ENCODE measurements at places on chromosomes 4 and X. TPM values are rescaled to one million over a fixed set of nuclear protein-coding genes. Genes with fewer than 3 reads are reported as not detected.

DNAAF6 gene
- not detected for total RNA-seq

GATA1 gene
- total RNA-seq, result not detected

DNA sequence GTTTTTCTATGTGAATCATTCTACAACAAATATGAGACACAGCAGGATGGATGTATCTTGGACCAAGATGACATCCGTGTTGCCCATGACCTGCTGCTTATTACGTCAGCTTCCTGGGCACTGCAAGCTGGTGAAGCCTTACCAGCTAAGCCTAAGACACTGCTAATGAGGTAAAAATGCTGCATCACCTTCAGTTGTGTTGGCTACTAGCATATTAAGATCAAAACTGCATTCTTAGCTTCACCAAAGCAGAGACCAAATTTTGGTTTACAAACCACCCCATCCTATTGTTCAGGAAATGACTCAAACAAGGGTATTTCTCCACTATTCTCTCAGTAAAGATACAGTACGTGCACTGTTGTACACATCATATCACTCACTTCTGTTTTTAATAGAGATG is 50.3 kb downstream of the MAML3 start:
- no peak overlapping the region for H3K4me3 ChIP-seq
- DNase-seq, result no peak

- no peak overlapping the region for H3K27ac ChIP-seq
- no peaks in the 10 kb centered on the region for H3K4me1 ChIP-seq
- H3K27me3 ChIP-seq, result no peaks in the 10 kb centered on the region
- no peaks in the 10 kb centered on the region for H3K36me3 ChIP-seq
These were observed 8.5 kb upstream of the SETD7 start for GRCh38 chr4:139564502-139564901.

DNA sequence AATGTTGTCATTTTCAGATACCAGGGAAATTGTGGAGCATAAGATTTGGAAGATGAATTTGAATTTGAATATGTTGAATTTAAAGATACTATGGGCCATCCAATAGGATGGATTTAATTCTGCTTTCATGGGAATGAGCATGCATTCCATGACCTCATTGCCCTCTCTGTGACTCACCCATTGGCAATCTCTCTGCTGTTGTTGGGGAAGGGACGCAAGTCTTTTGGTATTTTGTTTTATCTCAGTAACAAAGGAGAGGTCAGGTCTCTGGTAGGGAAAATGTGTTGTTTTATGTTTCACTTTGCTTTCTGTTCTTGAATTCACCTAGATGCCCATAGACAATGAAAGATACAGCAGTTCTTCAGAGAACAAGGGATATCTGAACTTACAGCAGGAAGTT is 42.1 kb upstream of the MAGEA4 start:
- H3K27me3 ChIP-seq, result no peaks in the 10 kb centered on the region
- no peak overlapping the region for H3K4me3 ChIP-seq
- H3K36me3 ChIP-seq, result no peaks in the 10 kb centered on the region

GRCh38 chr4:19579608-19580007 is 672.1 kb upstream of the SLIT2 start:
- H3K4me3 ChIP-seq, result no peak overlapping the region
- H3K27ac ChIP-seq, result no peak overlapping the region
- H3K4me1 ChIP-seq, result no peaks in the 10 kb centered on the region
- DNase-seq, result no peak
- H3K36me3 ChIP-seq, result no peaks in the 10 kb centered on the region
- H3K27me3 ChIP-seq, result no peaks in the 10 kb centered on the region

DNA sequence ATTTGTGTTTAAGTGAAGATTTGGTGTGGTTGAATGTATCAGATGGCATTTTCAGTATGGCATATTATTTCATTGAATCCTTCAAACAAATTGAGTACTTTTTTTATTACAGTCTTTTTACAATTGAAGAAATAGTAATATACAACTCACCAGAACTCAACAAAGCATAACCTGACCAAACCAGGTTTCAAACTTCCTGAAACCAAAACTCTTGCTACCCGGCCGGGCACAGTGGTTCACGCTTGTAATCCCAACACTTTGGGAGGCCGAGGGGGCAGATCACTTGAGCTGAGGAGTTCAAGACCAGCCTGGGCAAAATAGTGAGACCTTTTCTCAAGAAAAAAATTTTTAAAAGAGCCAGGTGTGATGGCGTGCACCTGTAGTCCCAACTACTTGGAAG is 94.2 kb downstream of the UBE2K start:
- no peaks in the 10 kb centered on the region for H3K4me1 ChIP-seq
- no peaks in the 10 kb centered on the region for H3K27me3 ChIP-seq
- no peaks in the 10 kb centered on the region for H3K36me3 ChIP-seq
- no peak overlapping the region for H3K27ac ChIP-seq

GRCh38 chrX:21606002-21606401 is 52.1 kb downstream of the KLHL34 start:
- no peaks in the 10 kb centered on the region for H3K36me3 ChIP-seq
- H3K27ac ChIP-seq, result no peak overlapping the region
- no peak overlapping the region for H3K4me3 ChIP-seq
- no peak for DNase-seq
- no peaks in the 10 kb centered on the region for H3K4me1 ChIP-seq
- H3K27me3 ChIP-seq, result no peaks in the 10 kb centered on the region

- H3K27me3 ChIP-seq, result no peaks in the 10 kb centered on the region
- DNase-seq, result no peak
- H3K4me3 ChIP-seq, result no peak overlapping the region
- no peaks in the 10 kb centered on the region for H3K36me3 ChIP-seq
These were observed 415.1 kb upstream of the MAD2L1 start for GRCh38 chr4:120481756-120482155.

DNA sequence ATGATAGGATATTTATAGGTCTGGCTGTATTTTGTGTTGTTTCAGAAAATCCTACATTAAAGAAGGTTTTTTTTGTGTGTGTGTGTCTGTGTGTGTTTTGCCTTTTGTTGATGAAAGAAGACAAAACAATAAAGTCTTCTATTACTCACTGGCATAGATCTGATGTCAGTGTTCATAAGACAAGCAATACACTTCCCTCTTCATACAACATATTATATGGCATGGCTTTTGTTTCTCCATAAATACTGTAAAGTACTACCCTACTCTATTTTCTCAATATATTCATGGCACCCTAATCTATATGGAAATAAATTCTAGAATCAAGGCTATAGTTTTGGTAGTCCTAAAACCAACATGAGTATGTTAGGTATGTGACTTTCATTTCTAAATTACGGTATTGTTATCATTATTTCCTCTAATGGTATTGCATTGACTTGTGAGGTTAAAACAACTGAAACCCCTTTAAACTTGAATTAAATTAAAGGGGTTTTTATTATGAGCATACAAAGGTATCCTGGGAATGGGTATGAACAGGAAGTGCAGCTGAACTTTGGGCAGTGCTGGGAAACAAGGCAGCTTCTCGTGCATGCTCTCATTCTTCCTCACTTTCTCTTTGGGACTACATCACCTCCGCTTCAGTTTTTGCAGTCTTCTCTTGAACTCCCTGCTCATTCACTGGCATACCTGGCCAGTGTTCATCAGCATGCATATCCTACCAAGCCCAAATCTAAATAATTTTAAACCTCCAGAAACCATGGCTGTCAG is 70.5 kb upstream of the PRSS48 start:
- no peaks in the 10 kb centered on the region for H3K36me3 ChIP-seq
- H3K27me3 ChIP-seq, result no peaks in the 10 kb centered on the region
- no peak overlapping the region for H3K27ac ChIP-seq
- no peak overlapping the region for H3K4me3 ChIP-seq
- no peaks in the 10 kb centered on the region for H3K4me1 ChIP-seq

- no peaks in the 10 kb centered on the region for H3K4me1 ChIP-seq
- H3K27ac ChIP-seq, result no peak overlapping the region
- no peaks in the 10 kb centered on the region for H3K27me3 ChIP-seq
- no peak overlapping the region for H3K4me3 ChIP-seq
These were observed 98.5 kb upstream of the MAGEB16 start for GRCh38 chrX:35699642-35700041.

- peak within 1 kb of the TSS; percentile 94 for H3K4me3 ChIP-seq
- H3K36me3 ChIP-seq, result no peaks in the 10 kb centered on the region
- no peaks in the 10 kb centered on the region for H3K27me3 ChIP-seq
- H3K27ac ChIP-seq, result peak within 1 kb of the TSS; percentile 80
- DNase-seq, result peak; percentile 69
- no peaks in the 10 kb centered on the region for H3K4me1 ChIP-seq
These were observed at the start of gene TBC1D1 for GRCh38 chr4:37890801-37891259. Gene TBC1D1, plus strand, starts transcription at chr4:37891084. Its CDS starts 11,012 bp downstream, at chr4:37902096.

DNA sequence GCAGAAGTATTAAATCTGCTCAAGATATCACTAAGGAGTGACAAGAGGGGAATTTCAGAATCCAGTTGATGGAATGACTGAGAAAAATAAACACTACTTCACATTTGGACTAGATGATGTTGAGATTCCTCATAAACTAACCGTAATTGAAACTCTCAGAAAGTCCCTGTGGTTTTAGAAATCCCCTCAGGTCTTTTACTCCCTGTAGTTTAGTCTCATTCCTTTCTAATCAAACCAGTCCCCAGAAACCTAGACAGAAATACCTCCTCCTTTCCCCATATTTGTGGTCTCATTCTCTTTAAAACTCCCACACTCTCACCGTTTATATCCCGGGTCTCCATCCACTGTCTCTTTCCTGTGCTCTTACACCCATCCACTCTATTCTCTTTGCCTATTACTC is 15.0 kb upstream of the TLR1 start:
- H3K36me3 ChIP-seq, result no peaks in the 10 kb centered on the region
- no peak overlapping the region for H3K4me3 ChIP-seq
- H3K27me3 ChIP-seq, result no peaks in the 10 kb centered on the region
- no peak for DNase-seq
- H3K4me1 ChIP-seq, result no peaks in the 10 kb centered on the region
